Upper lobe of left lung (tissue), 6 donors: ENCODE measurements at places on chromosomes 5 and 9. TPM values are rescaled to one million over a fixed set of nuclear protein-coding genes. Genes with fewer than 3 reads are reported as not detected.
A peak's percentile ranks its signal among the peaks of the same experiment; 100 is the strongest.

GRCh38 chr9:114484854-114485443 is 20.3 kb downstream of the WHRN start:
- no peak overlapping the region for H3K4me3 ChIP-seq
- no peaks in the 10 kb centered on the region for H3K4me1 ChIP-seq
- DNase-seq: no peak
- H3K27me3 ChIP-seq: no peaks in the 10 kb centered on the region
- no peak overlapping the region for H3K27ac ChIP-seq
- no peaks in the 10 kb centered on the region for H3K36me3 ChIP-seq

The PDZD2 gene
- total RNA-seq: 73.6 TPM

The GFI1B gene
- total RNA-seq: 1.7 TPM

- no peaks in the 10 kb centered on the region for H3K27me3 ChIP-seq
- DNase-seq: no peak
- H3K36me3 ChIP-seq: no peaks in the 10 kb centered on the region
- peak overlapping the region; percentile 70 for H3K27ac ChIP-seq
- no peak overlapping the region for H3K4me3 ChIP-seq
Measured at GRCh38 chr5:95779611-95780010, 42.9 kb downstream of the GLRX start.

The SPATA31E1 gene
- not detected for total RNA-seq

The LECT2 gene
- not detected for total RNA-seq

DNA sequence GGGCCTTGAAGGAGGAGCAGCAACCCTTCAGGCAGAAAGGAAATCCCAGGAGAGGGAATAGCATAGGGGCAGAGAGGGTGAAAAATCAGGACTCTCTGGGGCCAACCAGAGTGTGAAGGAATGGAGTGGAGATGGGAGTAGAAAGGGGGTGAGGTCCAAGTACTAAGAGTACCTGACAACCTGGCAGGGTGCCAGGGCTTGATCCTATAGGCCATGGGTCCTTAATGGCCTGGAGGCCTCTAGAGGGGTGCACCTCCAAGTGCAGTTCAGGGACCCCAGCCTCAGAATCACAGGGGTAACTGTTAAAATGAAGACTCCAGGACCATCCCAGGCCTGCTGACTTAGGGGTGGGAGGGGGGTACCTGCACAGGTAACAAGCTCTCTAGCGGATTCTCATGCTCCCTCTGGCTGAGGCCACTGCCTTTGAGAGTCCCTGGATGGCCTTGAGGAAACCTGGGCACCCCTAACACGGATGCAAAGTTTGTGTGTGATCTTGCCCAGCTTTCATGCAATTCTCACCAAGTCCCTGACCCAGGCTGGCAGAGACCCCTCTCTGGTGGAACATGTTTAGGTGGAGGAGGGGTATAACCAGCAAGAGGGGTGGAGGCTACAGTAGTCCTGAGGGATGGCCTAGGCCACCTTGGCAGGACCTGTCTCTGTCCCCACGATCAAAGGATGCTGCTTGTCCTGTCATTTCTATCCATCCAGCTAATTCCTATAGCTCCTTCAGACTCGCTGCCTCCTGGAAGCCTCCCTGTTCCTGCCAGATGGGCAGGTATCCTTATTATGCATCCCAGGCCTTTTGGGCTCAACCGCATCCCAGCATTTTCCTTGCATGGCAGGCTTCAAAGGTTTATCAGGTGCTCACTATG is 17.6 kb upstream of the CSF1R start:
- no peak for DNase-seq
- H3K4me3 ChIP-seq: no peak overlapping the region
- peaks cover 14% of the 10 kb centered on the region for H3K4me1 ChIP-seq
- no peaks in the 10 kb centered on the region for H3K36me3 ChIP-seq
- no peak overlapping the region for H3K27ac ChIP-seq

DNA sequence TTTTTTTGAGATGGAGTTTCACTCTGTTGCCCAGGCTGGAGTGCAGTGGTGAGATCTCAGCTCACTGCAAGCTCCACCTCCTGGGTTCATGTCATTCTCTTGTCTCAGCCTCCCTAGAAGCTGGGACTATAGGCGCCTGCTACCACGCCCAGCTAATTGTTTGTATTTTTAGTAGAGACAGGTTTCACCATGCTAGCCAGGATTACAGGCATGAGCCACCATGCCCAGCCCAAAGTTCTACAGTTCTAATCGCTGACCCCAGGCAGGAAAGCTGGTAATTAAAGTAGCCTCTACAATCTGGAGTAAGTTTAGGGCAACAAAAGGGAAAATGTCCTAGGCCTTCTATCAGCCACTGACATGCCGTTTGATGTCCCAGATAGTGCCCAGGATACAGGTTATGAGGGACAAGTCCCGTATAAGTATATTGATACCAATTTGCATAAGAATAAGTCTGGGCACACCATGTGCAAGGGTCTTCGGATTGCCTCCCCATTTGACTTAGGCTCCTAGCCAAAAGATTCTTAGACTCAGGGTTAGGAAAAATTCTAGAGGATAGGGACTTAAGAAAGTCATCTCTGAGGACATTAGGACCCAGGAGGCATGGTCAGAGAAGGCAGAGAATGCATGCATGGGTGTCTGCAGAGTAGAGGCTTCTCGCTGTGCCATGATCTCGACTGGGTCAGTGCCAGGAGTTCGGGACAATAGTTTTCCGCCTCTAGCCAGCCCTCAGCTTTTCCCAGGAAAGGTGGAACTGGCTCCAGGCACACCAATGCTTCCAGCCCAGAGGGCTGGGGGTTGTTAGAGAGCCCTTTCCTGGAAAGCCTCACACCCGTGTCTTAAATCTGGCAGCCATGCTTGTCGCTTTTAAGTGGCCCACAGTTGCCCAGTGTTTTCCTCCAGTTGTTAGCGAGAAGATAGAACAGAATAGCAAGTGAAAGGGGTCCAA is 1111.1 kb downstream of the TAF11L14 start:
- peak overlapping the region; percentile 33 for H3K4me3 ChIP-seq
- no peaks in the 10 kb centered on the region for H3K27me3 ChIP-seq
- no peaks in the 10 kb centered on the region for H3K36me3 ChIP-seq
- DNase-seq: no peak

DNA sequence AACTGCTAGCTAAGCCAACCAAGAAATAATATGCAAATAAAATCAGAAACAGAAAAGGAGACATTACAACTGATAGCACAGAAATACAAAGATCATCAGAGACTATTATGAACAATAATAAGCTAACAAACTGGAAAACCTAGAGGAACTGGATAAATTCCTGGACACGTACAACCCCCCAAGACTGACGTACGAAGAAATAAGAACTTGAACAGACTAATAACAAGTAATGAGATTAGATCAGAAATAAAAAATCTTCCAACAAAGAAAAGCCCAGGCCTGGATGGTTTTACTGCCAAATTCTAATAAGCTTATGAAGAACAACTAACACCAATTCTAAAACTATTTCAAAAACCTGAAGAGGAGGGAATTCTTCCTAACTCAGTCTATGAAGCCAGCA is 67.9 kb downstream of the EPB41L4A start:
- H3K27me3 ChIP-seq: no peaks in the 10 kb centered on the region
- H3K4me3 ChIP-seq: no peak overlapping the region
- H3K4me1 ChIP-seq: no peaks in the 10 kb centered on the region
- H3K27ac ChIP-seq: no peak overlapping the region
- no peak for DNase-seq
- no peaks in the 10 kb centered on the region for H3K36me3 ChIP-seq

- H3K4me1 ChIP-seq: no peaks in the 10 kb centered on the region
- no peak overlapping the region for H3K27ac ChIP-seq
- DNase-seq: no peak
- H3K36me3 ChIP-seq: no peaks in the 10 kb centered on the region
- no peaks in the 10 kb centered on the region for H3K27me3 ChIP-seq
Measured at GRCh38 chr5:100590867-100591266, 55.7 kb downstream of the FAM174A start.

GRCh38 chr5:143036146-143036927 is 266.2 kb downstream of the ARHGAP26 start:
- H3K36me3 ChIP-seq: no peaks in the 10 kb centered on the region
- no peaks in the 10 kb centered on the region for H3K4me1 ChIP-seq
- no peaks in the 10 kb centered on the region for H3K27me3 ChIP-seq

The SCGB3A2 gene
- 392 TPM for total RNA-seq

The TMEM174 gene
- not detected for total RNA-seq

- H3K36me3 ChIP-seq: no peaks in the 10 kb centered on the region
- no peaks in the 10 kb centered on the region for H3K4me1 ChIP-seq
- DNase-seq: no peak
Measured at GRCh38 chr5:96209829-96210228, 223.2 kb downstream of the PCSK1 start.

DNA sequence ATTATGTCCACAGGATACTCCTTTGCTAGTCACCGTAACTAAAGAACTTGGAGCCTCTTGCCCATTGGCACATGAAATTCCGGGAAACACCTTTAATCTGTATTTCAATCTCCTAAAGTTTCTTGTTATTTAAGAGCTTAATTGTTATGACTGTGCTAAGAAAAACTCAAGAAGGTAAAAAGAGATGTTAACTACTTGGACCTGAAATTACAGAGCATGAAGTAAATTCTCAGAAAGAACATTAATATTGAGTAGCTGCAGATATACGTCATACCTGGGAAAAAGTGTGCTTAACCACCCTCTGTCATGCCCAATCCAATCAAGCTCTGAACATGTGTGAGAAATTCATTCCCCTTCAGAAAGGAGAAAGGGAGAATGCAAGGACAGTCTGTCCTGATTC is 394.9 kb upstream of the PTGER4 start:
- H3K4me1 ChIP-seq: no peaks in the 10 kb centered on the region
- DNase-seq: no peak
- H3K36me3 ChIP-seq: no peaks in the 10 kb centered on the region
- no peak overlapping the region for H3K4me3 ChIP-seq
- no peak overlapping the region for H3K27ac ChIP-seq

- H3K27ac ChIP-seq: no peak overlapping the region
- peaks cover 7% of the 10 kb centered on the region for H3K4me1 ChIP-seq
- H3K4me3 ChIP-seq: no peak overlapping the region
- no peaks in the 10 kb centered on the region for H3K36me3 ChIP-seq
Measured at GRCh38 chr9:32787816-32788215, 4.5 kb downstream of the TMEM215 start.

GRCh38 chr5:68708842-68709170 is 385.0 kb upstream of the SLC30A5 start:
- H3K36me3 ChIP-seq: no peaks in the 10 kb centered on the region
- H3K27ac ChIP-seq: no peak overlapping the region
- peaks cover 9% of the 10 kb centered on the region for H3K4me1 ChIP-seq
- no peaks in the 10 kb centered on the region for H3K27me3 ChIP-seq
- DNase-seq: no peak

The SPAAR gene
- total RNA-seq: 3.3 TPM

DNA sequence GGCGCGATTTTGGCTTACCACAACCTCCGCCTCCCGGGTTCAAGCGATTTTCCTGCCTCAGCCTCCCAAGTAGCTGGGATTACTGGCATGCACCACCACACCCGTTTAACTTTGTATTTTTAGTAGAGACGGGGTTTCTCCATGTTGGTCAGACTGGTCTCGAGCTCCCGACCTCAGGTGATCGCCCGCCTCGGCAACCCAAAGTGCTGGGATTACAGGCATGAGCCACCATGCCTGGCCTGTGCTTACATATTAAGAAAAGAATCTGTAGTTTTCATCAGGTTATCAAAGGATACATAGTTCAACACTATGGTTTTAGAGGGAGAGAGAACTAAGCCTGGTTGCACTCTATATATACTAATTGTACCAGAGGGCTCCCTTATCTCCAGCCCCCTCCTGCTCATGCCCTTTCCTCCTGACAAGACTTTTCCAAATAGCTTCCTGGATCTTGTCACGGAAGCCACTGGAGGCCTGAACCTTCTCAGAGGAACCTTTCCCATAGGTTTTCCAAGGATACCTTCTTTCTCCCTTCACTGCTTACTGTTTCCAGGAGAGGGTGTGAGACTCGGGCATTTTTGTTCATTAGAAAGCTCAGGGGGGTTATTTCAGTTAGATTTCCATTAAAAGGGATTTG is 53.1 kb downstream of the SLC44A1 start:
- H3K4me3 ChIP-seq: no peak overlapping the region
- no peaks in the 10 kb centered on the region for H3K36me3 ChIP-seq
- DNase-seq: no peak
- no peaks in the 10 kb centered on the region for H3K27me3 ChIP-seq
